ENCODE measurements at places on chromosomes 4 and X.
A peak's percentile ranks its signal among the peaks of the same experiment; 100 is the strongest.

- peak; percentile 68 for DNase-seq
Observed at GRCh38 chr4:177105536-177105935, 204.1 kb upstream of the NEIL3 start.

- DNase-seq = no peak
Observed at GRCh38 chr4:90799895-90800294, 672.7 kb downstream of the CCSER1 start.

- DNase-seq = no peak
Observed at GRCh38 chrX:94107981-94108380, 434.0 kb downstream of the FAM133A start.

DNA sequence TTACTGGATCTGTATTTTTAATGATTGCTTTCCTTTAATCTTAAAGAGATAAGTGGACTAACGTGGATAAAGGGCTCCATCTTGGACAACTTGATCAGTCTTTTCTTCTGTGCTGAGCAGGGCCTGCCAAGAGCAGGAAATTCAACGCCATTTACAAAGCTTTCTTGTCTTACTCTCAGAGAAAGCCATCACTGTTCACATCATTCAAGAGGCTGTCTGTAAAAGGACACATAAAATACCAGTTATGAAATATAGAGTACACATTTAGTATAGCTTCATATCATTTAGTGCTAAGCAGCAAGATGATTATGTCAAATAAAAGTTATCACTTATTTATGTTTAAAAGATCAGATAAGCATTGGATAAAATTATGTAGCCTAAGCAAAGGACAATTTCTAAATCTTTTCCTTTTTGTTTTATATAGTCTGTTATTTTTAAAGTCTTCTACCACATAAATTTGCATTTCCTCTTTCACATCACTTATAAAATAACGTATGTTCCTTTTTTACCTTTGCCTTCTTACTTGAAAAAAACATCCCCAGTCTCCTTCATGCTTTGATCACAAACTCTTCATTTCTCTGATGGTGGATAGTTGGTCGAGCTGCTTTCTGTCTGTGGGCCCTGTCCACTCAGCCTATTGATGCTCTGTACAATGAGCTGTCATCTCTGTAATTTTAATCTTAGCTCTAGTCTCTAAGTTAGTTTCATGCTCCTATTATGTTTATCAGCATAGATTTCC, 2.1 kb upstream of the CCNG2 start:
- no peak for DNase-seq

GRCh38 chrX:18997916-18998315, 14.0 kb upstream of the PHKA2 start:
- no peak for DNase-seq

- DNase-seq = no peak
Observed at GRCh38 chr4:2728806-2729532, 27.2 kb downstream of the TNIP2 start.

DNA sequence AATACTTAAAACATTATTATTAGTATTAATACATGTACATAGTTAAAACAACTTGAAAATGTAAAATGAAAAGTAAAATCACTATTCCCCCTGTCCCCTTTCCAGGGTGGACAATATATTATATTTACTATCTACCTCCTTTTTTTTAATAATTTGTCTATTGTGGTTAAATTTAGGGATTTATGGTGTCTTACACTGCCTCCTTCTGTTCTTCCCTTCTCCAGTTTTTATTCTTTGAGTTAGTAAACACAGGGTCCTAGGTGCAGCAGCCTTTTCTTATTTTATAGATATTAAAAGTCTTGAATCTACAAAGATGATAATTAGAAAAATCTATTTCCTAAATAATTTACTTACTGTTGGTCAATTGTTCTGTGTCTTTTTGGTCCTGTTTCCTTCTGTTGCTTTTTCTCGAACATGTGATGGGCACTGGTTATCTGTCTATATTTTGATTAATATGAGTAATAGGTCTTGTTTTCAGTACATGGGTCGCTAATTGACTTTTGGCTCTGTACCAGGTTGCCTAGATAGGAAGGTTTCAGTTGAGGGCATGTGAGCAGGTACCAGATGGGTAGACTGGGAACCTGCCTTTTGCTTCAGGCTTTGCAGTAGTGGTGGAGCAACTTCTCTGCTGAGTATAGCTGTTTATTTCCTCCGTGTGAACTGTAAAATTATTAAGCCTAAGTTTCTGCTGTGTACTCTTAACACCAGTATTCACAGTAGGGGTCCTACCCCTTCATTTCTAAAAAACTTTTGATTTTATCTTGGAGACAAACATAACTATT, 1.1 kb downstream of the NUDT9 start:
- no peak for DNase-seq

GRCh38 chr4:82951196-82951595, 50.7 kb downstream of the THAP9 start:
- no peak for DNase-seq

DNA sequence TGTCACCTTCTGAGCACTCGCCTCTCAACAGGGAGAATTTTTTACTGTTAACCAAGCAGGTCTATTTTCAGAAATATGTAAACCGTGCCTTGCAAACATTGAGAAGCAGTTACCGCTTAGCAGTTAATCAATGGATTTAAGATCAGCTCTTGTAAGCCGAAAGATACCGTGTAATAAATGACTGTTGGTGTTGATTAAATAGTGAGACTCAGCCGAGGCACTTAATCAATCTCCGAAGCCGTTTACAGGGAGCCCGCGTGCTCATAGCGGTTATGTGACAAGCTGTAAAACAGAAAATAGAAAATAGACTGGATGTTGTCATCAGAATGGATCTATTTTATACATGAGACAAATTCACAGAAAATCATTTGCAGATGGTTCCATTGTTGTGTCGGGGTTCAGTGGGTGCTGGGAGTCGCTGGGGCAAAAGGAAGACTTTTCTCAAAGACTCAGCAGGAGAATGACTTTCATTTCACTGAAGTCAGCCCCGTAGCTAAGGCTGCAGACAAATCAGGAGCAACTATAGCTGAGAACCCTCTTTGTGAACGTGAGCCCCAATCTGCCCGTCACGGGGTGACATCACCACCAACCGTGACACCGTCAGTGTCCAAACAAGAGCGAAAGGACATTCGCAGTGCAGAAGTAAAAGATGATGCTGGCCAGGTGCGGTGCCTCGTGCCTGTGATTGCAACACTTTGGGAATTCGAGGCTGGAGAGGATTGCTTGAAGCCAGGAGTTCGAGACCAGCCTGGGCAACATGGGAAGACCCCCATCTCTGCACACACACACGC, 275.3 kb downstream of the CRLF2 start:
- no peak for DNase-seq

DNA sequence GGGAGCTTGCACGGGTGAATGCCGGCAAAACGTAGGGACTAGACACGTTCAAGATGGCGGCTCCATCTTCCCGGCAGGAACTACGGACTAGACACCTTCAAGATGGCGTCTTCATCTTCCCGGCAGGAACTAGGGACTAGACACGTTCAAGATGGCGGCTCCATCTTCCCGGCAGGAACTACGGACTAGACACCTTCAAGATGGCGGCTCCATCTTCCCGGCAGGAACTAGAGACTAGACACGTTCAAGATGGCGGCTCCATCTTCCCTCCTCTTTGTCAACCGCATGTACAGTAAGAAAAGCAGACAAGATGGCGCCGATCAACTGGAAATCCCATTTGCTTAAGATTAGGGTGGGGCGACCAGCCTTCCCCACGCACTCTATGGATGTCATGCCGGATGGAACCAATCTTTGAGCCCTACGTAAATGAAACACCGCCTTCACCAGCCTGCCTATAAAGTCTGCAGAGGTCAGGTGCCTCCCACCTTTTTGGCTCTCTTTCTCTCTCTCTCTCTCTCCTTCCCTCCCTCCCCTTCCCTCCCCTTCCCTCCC, 222.4 kb downstream of the CRLF2 start:
- DNase-seq = peak; percentile 93

GRCh38 chr4:8392591-8393190, 47.8 kb downstream of the ACOX3 start:
- DNase-seq = no peak

DNA sequence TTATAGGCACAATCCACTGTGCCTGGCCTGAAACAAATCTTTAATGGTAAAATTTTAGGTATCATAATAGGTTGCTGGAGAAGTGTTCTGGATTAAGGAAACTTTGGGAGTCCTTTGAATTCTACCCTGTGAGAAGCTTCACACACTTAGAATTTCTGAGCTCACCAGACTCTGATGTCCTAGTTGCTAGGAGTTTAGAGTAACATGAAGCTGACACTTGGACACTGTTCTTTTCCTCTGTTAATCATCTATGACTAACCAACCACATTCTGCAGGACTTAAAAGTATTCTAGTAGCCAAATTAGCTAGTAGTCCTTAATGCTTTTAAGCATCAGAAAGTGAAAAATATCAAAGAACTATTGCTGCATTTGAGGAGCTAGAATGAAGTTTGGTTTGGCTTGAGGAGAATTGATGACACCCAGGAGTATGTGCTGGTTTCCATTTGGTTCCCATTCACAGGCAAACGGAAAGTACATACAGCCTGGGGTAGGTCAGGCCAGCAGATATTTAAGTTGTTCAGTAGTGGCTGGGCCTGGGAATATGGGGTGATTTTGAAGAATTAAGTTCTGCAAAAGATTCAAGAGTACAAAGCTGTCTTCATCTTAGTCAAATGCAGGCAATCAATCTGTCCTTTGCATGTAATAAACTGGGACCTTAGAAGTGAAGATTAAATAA, 38.8 kb upstream of the IGFBP7 start:
- DNase-seq = peak; percentile 67

GRCh38 chrX:96563646-96564045, 121.0 kb upstream of the DIAPH2 start:
- peak; percentile 47 for DNase-seq

GRCh38 chrX:138754861-138755260, 43.3 kb upstream of the FGF13 start:
- DNase-seq = no peak

GRCh38 chrX:49043220-49043986, at the start of gene TFE3:
TFE3 (minus strand) TSS chrX:49043357; CDS start chrX:49043226, 131 bp downstream.
- peak; percentile 93 for DNase-seq

- no peak for DNase-seq
Observed at GRCh38 chr4:89898304-89898716, 3.7 kb downstream of the MMRN1 start.

DNA sequence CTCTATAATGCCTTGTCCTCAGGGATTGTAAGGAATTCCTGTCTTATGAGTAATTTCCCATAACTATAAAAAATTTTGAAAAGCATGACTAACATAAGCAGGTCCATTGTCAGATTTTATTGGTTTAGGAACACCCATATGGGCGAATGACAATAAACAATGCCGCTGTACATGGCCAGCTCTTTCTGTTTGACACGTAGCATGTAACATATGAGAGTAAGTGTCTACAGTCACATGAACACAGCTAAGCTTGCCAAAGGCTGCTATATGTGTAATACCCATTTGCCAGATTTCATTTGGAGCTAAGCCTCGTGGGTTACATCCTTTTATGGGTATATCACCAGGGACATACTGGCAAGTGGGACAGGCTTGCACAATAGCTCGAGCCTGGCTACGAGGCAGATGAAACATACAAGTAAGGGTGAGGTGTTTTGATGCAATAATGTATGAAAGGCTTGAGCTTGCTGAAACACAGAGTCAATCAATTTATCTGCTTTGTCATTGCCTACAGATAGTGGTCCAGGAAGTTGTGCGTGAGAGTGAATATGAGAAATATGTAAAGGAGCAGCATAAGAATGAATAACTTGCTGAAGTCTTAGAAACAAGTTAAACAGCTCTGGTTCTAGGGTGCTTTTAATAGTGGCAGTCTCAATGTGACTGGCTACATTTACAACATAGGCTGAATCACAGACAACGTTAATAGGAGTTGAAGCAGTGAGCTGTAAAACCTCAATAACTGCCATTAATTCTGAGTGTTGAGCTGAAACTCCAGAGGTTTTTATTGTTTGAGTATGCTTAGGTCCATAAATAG, 67.4 kb upstream of the UGT2B10 start:
- no peak for DNase-seq

GRCh38 chrX:127782904-127783303, 269.3 kb downstream of the ACTRT1 start:
- DNase-seq = no peak

GRCh38 chr4:137949746-137950145, 292.4 kb downstream of the SLC7A11 start:
- no peak for DNase-seq

DNA sequence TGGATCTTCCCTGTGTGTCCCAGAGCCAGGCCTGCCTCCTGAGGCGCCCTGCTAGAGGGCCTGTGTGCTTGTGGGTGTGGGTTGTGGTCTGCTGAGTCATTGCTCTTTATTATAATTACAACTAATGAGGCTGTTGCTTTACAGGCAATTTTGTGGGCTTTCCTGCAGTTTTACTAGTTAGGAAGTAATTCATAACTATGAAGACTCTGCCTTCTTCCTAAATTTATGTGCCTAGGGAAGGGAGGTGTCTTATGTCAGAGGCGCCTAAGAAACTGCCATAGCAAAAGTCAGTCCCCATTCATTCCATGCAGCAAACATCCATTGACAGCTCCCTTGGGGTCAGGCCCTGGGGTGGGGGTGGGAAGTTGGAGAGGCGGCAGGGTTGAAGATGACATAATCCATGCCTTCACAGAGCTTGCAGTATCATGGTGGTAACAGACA, 359.2 kb downstream of the IDS start:
- DNase-seq = no peak

DNA sequence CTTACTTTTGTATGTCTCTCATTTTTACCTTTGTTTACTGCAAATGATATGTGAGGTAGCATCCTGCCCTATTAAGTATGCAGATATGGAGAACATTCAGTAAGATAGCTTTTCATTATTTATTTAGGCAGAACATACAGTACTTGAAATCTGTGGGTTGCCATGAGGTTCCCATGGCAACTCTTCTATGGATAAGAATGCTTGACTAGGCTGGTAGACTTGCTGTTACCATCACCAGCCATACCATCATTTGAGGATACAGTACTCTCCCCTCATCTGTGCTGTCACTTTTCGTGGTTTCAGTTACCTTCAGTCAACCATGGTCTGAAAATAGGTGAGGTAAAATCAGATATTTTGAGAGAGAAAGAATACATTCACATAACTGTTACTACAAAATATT, 56.7 kb downstream of the NAF1 start:
- no peak for DNase-seq

DNA sequence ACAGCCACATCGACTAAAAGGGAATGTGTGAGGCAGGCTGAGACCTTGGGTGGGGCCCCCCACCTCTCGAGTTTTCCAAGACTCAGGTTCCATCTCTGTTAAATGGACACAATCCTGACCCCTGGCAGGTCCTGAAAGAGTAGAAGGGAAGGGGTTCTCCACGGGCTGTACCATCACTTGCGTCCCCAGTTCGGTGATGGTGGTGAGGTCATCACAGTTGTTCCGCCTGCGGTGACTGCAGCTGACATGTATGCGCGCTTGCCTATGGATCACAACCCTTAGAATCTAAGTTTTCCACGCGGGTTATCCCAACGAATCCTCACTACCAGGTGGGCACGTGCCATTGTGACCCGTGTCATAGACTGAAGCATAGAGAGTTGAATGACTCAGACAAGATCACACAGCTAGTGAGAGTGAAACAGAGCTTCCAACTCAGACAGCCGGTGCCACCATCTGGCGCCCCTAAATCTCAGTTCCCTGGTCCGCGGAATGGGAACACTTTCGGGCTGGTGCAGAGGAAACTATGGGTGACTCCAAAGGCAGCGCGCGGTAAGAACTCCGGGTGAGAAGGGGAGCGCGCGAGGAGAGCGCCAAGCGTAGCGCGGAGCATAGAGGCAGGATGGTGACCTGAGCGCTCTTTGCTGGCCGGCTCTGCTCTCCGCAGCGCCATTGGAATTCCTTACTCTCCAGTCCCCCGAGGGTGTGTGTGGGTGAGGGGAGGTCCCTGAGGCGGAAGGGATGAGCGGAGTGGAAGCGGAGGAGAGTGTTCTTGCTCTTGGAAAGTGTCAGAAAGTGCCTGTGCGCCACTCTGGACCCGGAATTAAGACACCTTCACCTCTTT, 10.5 kb downstream of the MSX1 start:
- DNase-seq = no peak
